ENCODE measurements at places on chromosomes 3 and 15. TPM values are rescaled to one million over a fixed set of nuclear protein-coding genes. Genes with fewer than 3 reads are reported as not detected.

The CFAP100 gene
- not detected for total RNA-seq

The C3orf70 gene
- 2.0 TPM for total RNA-seq

The SHF gene
- total RNA-seq, result 3.9 TPM

The HTR3E gene
- total RNA-seq, result not detected

The KBTBD8 gene
- total RNA-seq, result 4.1 TPM
